Fibroblast of mammary gland (primary cell): ENCODE measurements at places on chromosomes 6 and 20.

- no peak for DNase-seq
Measured at GRCh38 chr6:128499079-128499731, 21.2 kb downstream of the PTPRK start.

DNA sequence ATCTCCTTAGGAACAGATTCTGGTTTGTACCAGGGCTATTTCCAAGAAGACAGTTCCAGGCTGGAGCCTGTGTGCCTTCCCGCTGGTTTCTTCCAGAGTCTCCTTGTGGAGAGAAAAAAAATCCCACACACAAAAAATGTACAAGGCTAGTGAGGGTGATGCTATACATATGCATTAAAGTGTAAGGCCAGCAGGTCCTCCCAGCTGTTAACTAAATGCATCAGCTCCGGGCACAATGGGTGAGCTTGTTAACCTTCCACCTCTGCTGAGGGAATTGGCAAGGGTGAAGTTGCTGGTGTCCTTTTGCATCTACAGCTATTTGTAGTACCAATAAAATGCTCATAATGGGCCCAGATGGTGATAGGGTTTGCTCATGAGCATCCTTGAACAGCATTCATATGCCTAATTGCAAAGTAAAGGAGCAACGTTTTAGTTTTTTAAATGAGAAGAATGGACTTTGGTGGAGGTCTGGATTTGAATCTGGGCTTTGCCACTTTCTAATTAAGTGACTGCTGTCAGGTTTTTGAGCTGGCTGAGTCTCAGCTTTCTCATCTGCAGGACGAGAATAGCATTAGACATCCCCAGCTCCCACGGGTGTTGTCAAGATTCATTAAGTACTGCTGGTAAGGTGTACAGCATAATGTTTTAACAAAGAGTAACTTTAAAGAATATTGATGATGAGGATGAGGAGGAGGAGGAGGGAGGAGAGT lies 361.8 kb downstream of the QKI start:
- no peak for DNase-seq

- peak; percentile 77 for DNase-seq
Measured at GRCh38 chr6:170137176-170137891, 153.5 kb downstream of the DLL1 start.

- DNase-seq = no peak
Measured at GRCh38 chr6:147192278-147192911, 11.8 kb upstream of the STXBP5 start.

DNA sequence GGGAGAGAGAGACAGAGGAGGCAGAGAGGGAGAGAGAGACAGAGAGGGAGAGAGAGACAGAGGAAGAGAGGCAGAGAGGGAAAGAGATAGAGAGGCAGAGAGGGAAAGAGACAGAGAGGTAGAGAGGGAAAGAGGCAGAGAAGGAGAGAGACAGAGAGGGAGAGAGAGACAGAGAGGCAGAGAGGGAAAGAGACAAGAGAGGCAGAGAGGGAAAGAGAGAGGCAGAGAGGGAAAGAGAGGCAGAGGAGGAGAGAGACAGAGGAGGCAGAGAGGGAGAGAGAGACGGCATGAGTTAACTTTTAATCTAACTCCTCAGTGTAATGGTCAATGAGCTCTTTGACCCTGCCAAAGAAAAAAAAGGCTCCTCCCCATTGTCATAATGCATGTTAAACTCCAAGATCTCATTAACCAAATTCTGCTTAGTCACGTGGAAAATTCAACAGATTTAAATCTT lies 7.1 kb downstream of the ELOVL2 start:
- DNase-seq = no peak
